ENCODE measurements at places on chromosomes 1 and 21. TPM values are rescaled to one million over a fixed set of nuclear protein-coding genes. Genes with fewer than 3 reads are reported as not detected.
A peak's percentile ranks its signal among the peaks of the same experiment; 100 is the strongest.

GRCh38 chr1:197807216-197807615 lies 31.9 kb upstream of the DENND1B start:
- DNase-seq = no peak
- H3K27me3 ChIP-seq = no peaks in the 10 kb centered on the region
- no peak overlapping the region for H3K27ac ChIP-seq
- H3K36me3 ChIP-seq = no peaks in the 10 kb centered on the region
- no peak overlapping the region for H3K4me3 ChIP-seq
- H3K4me1 ChIP-seq = peaks cover 3% of the 10 kb centered on the region

- H3K4me3 ChIP-seq = no peak overlapping the region
- no peaks in the 10 kb centered on the region for H3K4me1 ChIP-seq
- no peak for DNase-seq
- no peaks in the 10 kb centered on the region for H3K36me3 ChIP-seq
- H3K27ac ChIP-seq = no peak overlapping the region
These were observed 33.2 kb downstream of the SPATA46 start for GRCh38 chr1:162343470-162343869.

GRCh38 chr1:194809665-194810064 lies 1623.3 kb upstream of the B3GALT2 start:
- H3K27ac ChIP-seq = no peak overlapping the region
- peaks cover 5% of the 10 kb centered on the region for H3K4me1 ChIP-seq
- H3K27me3 ChIP-seq = no peaks in the 10 kb centered on the region
- no peak overlapping the region for H3K4me3 ChIP-seq

- H3K4me1 ChIP-seq = peaks cover 25% of the 10 kb centered on the region
- H3K36me3 ChIP-seq = no peaks in the 10 kb centered on the region
- no peak for DNase-seq
- no peaks in the 10 kb centered on the region for H3K27me3 ChIP-seq
- no peak overlapping the region for H3K4me3 ChIP-seq
These were observed 461.0 kb upstream of the NFIA start for GRCh38 chr1:60621368-60621851.

GRCh38 chr1:106249810-106250209 lies 806.7 kb upstream of the PRMT6 start:
- H3K36me3 ChIP-seq = no peaks in the 10 kb centered on the region
- no peaks in the 10 kb centered on the region for H3K27me3 ChIP-seq

GRCh38 chr1:51420867-51421627 lies 90.7 kb upstream of the TTC39A start:
- H3K27me3 ChIP-seq = no peaks in the 10 kb centered on the region
- DNase-seq = no peak
- H3K4me1 ChIP-seq = peaks cover 55% of the 10 kb centered on the region
- H3K4me3 ChIP-seq = peak overlapping the region; percentile 55
- H3K36me3 ChIP-seq = peaks cover 20% of the 10 kb centered on the region
- peak overlapping the region; percentile 40 for H3K27ac ChIP-seq

DNA sequence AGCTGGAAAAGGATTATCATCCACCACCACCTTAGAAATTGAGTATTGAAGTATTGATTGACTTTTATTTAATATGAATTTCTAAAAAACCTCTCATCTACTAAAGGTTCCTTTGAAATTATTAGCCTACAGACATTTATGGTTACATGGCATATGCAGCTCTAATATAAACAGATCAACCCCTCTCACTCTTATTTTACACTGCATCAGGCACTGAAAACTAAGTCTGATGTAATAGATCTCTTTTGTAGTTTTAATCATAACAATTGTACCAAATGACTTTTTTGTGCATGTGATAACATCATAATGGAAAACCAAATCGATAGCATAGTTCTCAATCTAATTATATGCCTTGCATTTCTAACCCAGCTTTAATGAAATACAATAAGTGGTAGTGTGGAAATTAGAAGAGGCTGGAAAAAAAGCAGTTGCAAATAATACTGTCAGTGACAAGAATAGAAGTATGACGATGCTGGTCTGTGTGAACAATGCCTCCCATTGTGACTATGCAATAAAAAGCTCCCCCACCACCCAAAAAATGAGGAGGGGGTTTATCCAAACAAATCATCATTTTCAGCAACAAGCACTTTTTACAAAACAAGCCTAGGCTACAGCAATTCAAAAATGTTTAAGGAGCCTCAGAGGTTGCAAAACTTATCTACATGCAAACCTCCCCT lies 426.5 kb upstream of the NFIA start:
- no peaks in the 10 kb centered on the region for H3K4me1 ChIP-seq
- no peak overlapping the region for H3K27ac ChIP-seq
- no peak for DNase-seq
- H3K36me3 ChIP-seq = no peaks in the 10 kb centered on the region
- peaks cover 6% of the 10 kb centered on the region for H3K27me3 ChIP-seq
- H3K4me3 ChIP-seq = no peak overlapping the region

DNA sequence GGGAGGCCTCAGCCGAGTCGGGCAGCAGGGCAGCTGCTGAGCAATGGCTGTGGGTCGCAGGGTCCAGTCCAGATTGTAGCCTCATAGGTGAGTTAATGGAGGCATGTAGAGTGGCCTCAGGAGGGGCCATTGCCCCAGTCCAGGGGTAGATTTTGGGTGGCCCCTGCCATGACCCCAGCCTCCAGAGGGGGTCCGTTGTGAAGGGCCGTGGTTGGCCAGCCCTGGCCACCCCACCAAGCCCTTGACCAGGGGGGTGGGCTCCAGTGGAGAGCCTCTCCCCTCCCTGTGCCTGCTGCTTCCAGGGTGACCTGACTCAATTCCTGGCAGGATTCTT lies 26.1 kb downstream of the TRPM2 start:
- peaks cover 3% of the 10 kb centered on the region for H3K27me3 ChIP-seq
- no peak overlapping the region for H3K27ac ChIP-seq
- no peak overlapping the region for H3K4me3 ChIP-seq
- H3K36me3 ChIP-seq = no peaks in the 10 kb centered on the region
- DNase-seq = no peak
- no peaks in the 10 kb centered on the region for H3K4me1 ChIP-seq

DNA sequence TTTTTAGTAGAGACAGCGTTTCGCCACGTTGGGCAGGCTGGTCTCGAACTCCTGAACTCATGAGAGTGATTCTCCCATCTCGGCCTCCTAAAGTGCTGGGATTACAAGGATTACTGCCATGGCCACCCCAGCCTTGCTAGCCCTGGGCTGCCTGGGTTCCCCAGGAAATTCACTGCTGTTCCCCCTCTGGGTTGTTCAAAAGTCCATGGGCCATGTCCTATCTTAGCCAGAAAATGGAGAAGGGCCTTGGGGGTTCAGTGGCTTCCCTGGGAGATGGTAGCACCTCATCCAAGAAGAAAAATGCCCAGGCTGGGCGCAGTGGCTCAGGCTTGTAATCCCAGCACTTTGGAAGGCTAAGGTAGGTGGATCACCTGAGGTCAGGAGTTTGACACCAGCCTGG lies 20.9 kb downstream of the SLC26A9 start:
- peaks cover 3% of the 10 kb centered on the region for H3K4me1 ChIP-seq
- H3K27ac ChIP-seq = no peak overlapping the region
- peaks cover 2% of the 10 kb centered on the region for H3K27me3 ChIP-seq
- no peak overlapping the region for H3K4me3 ChIP-seq
- H3K36me3 ChIP-seq = no peaks in the 10 kb centered on the region

- DNase-seq = no peak
- H3K4me3 ChIP-seq = no peak overlapping the region
- peaks cover 1% of the 10 kb centered on the region for H3K36me3 ChIP-seq
- H3K27me3 ChIP-seq = no peaks in the 10 kb centered on the region
These were observed 5.1 kb downstream of the DISC1 start for GRCh38 chr1:231631717-231632116.

DNA sequence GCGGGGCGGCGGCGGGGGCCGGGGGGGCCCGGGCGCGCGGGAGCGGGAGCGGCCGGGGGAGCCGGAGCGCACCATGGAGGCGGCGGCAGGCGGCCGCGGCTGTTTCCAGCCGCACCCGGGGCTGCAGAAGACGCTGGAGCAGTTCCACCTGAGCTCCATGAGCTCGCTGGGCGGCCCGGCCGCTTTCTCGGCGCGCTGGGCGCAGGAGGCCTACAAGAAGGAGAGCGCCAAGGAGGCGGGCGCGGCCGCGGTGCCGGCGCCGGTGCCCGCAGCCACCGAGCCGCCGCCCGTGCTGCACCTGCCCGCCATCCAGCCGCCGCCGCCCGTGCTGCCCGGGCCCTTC lies 546 bp downstream of the SKI start:
- peak; percentile 82 for DNase-seq
- peaks cover 14% of the 10 kb centered on the region for H3K36me3 ChIP-seq
- peaks cover 33% of the 10 kb centered on the region for H3K4me1 ChIP-seq
- H3K4me3 ChIP-seq = peak overlapping the region; percentile 96
- H3K27me3 ChIP-seq = no peaks in the 10 kb centered on the region
- H3K27ac ChIP-seq = peak overlapping the region; percentile 96

DNA sequence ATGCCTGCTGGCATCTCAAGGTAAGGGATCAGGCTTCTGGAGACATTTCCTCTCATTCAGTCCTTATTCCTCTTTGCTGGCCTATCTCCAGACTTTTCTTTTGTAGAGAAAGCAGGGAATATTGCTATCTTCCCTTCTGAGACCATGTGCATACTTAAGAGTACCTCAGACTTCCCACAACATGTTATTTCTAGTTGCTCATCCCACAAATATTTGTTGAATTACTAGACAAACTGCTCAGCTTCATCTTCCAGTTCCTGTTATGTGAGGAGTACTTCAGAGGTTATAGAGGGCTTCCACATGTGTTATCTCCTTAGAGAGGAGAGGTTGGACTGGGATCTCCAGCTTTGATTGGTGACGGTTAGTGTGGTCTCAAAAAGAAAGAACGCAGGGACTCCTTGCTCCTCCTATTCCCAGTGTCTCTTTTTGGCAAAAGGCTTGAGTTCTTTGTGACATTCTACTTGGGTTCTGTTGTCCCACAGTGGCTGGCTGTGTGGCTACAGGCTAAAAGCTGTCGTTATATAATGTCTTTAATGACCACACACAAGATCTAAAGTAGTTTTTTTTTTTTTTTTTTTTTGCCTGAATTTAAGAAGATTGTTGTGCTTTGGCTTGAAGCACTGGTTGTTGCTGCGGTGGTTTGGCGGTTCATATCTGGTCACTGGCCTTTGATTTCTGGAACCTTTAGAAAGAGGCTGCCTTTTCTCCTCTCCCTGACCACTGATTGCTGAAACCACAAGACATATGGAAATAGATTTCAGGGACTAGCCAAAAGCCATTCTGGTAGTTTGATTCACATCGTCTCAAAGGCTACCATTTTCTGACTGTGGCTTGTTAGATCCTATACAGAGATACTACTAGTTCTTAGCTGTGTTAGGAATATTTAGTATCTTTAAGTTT lies 78.7 kb downstream of the FGGY start:
- no peak overlapping the region for H3K4me3 ChIP-seq
- no peaks in the 10 kb centered on the region for H3K27me3 ChIP-seq
- H3K4me1 ChIP-seq = peaks cover 9% of the 10 kb centered on the region
- no peak for DNase-seq
- peak overlapping the region; percentile 46 for H3K27ac ChIP-seq

GRCh38 chr1:2824999-2825398 lies 23.5 kb upstream of the TTC34 start:
- H3K4me1 ChIP-seq = no peaks in the 10 kb centered on the region
- H3K27me3 ChIP-seq = no peaks in the 10 kb centered on the region
- no peak overlapping the region for H3K27ac ChIP-seq
- no peaks in the 10 kb centered on the region for H3K36me3 ChIP-seq

DNA sequence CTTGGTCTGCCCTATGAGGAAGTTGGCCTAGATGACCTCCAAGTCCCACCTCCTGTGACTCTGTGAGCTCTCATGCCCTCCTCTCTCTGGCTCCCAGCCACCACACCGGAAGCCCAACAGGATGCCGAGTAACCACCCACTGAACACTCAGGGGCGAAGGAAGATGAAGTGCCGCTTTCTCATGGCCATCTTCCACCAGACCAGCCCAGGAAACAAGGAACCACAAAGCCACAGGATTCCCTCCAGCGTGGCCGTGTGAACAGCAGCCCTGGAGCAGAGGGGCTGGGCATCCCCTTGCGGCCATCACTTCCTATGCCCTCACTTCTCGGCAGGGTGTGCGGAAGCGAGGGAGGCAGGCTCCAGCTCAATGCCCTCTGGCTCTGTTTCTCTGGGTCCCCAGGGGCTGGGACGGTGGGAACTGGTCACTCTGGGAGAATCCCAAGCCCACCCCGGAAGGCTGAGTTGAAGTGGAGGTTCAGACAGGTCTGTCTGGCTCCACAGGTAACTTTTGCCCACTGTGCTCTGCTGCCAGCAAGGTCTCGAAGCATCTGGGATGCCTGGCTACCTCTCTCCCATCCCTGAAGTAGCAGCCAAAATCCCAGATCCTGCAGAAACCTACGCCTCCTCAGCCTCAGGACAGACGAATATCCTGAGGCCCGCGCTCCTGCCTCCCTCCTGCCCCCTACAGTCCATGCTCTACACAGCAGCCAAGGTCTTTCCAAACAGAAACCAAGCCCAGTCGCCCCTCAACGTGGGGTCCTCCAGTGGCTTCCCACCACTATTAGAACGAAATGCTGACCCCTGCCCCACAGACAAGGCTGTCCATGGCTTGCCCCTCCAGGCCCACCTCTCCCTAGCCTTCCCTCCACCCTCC lies 44.2 kb upstream of the ECE1 start:
- H3K27ac ChIP-seq = peak overlapping the region; percentile 97
- peak; percentile 91 for DNase-seq
- H3K27me3 ChIP-seq = no peaks in the 10 kb centered on the region
- peak overlapping the region; percentile 70 for H3K4me3 ChIP-seq
- peaks cover 6% of the 10 kb centered on the region for H3K36me3 ChIP-seq

GRCh38 chr1:18160290-18160942 lies 52.8 kb downstream of the IGSF21 start:
- no peaks in the 10 kb centered on the region for H3K4me1 ChIP-seq
- no peak for DNase-seq
- no peak overlapping the region for H3K4me3 ChIP-seq
- H3K27ac ChIP-seq = no peak overlapping the region

GRCh38 chr1:112304126-112304525 lies 91.9 kb upstream of the CTTNBP2NL start:
- H3K4me3 ChIP-seq = no peak overlapping the region
- DNase-seq = no peak

DNA sequence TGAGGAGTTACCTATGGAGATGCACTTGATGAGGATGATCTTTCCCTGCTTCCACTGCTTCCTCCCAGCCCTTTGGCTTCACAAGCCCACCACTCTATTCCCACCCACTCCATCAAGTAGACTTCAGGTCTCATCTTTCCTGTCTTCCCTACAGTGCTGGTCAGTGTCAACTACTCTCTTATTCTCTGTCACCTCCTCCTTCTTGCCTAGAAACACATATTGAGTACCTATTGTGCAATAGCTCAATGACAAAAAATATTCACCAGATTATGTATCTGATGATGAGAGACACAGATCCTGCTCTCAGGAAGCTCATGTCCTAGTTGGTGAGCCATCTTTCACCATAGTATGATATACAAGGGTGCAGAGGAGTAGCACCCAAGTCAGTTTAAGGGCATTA lies 82.2 kb upstream of the NFASC start:
- no peak overlapping the region for H3K27ac ChIP-seq
- no peak overlapping the region for H3K4me3 ChIP-seq
- H3K4me1 ChIP-seq = no peaks in the 10 kb centered on the region
- peaks cover 30% of the 10 kb centered on the region for H3K27me3 ChIP-seq
- no peak for DNase-seq
- no peaks in the 10 kb centered on the region for H3K36me3 ChIP-seq

GRCh38 chr1:21871943-21872342 lies 59.9 kb downstream of the LDLRAD2 start:
- no peak for DNase-seq
- no peak overlapping the region for H3K27ac ChIP-seq
- no peaks in the 10 kb centered on the region for H3K27me3 ChIP-seq
- peaks cover 23% of the 10 kb centered on the region for H3K4me1 ChIP-seq

The COL8A2 gene
- total RNA-seq = 8.2 TPM

The BACE2 gene
- 49.5 TPM for total RNA-seq

The FAM89A gene
- 15.5 TPM for total RNA-seq

The OR2G6 gene
- total RNA-seq = not detected

The TIE1 gene
- not detected for total RNA-seq

The ZNF695 gene
- 1.9 TPM for total RNA-seq

Measured in osteocyte (in vitro differentiated cells).